ENCODE measurements at places on chromosomes 1 and 21.

- DNase-seq = peak; percentile 80
Observed at GRCh38 chr1:41416552-41417334, 55.5 kb downstream of the FOXO6 start.

GRCh38 chr1:217892750-217893149 is 261.6 kb downstream of the SPATA17 start:
- no peak for DNase-seq

GRCh38 chr1:118291661-118292060 is 106.6 kb upstream of the SPAG17 start:
- DNase-seq = no peak

- no peak for DNase-seq
Observed at GRCh38 chr1:221228594-221228993, 349.4 kb downstream of the HLX start.

- peak; percentile 42 for DNase-seq
Observed at GRCh38 chr1:9615316-9616063, 26.8 kb downstream of the TMEM201 start.

GRCh38 chr1:208045463-208046260 is 134.7 kb upstream of the CD34 start:
- DNase-seq = no peak

- no peak for DNase-seq
Observed at GRCh38 chr1:30464187-30464617, 259.2 kb downstream of the MATN1 start.

- no peak for DNase-seq
Observed at GRCh38 chr1:114126261-114127095, 27.2 kb downstream of the SYT6 start.

- no peak for DNase-seq
Observed at GRCh38 chr1:172616636-172617035, 42.3 kb upstream of the FASLG start.

- DNase-seq = no peak
Observed at GRCh38 chr1:82472489-82473131, 671.9 kb downstream of the ADGRL2 start.

Measured in nephron progenitor cell (in vitro differentiated cells).